ENCODE measurements at places on chromosomes 4 and X.

DNA sequence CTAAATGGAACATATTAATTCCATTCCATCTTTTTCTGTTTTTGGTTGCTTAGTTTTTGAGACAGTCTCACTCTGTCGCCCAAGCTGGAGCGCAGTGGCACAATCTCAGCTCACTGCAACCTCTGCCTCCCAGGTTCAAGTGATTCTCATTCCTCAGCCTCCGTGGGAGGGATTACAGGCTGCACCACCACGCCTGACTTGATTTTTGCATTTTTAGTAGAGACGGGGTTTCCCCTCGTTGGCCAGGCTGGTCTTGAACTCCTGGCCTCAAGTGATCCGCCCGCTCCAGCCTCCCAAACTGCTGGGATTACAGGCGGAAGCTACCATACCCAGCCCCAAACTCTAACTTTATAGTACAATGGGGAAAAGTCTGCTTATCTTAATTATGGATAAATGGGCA lies 11.2 kb downstream of the HNRNPD start:
- DNase-seq: no peak

DNA sequence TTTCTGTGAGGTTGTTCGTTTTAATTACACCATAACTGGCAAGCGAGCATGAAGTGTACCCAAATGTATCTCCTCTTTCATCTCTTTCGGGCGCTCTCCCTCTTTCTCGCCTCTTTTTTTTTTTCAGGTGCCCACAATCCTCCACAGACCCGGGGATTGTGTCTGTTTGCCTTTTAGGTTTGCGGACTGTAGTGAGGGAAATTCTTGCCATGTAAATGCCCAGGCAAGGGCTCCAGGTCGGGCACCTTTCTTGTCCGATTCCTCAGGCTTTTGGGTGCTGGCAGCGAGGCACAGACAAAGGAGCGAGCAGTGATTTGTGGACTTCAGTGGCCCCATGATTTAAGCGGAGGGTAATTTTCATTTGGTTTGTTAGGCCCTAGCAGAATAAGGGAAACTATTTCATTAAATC lies 1.1 kb upstream of the PHOX2B start:
- DNase-seq: no peak

GRCh38 chr4:53055716-53056403 lies 193.7 kb downstream of the RASL11B start:
- no peak for DNase-seq

- DNase-seq: no peak
These were observed 191.0 kb upstream of the EMCN start for GRCh38 chr4:100708776-100709175.

GRCh38 chr4:73817341-73817740 lies 19.1 kb upstream of the CXCL6 start:
- no peak for DNase-seq

DNA sequence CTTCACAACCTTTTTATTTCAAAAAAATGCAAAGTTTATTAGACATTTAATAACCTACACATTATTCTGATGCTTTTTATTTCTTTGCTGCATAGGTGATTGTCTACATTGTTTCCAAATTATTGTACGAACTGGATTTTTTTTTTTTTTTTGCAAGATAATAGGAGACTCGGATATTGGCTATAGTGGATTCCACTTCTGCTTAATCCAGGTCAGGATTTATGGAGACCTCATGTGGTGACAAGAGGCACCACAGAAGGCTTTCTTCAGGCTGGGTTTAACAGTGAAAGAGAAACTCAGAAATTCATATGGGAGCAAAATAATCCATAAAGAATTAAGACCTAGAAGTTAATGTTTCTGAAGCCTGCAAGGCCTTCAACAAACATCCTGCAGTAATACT lies 2.4 kb upstream of the SLIT2 start:
- no peak for DNase-seq

GRCh38 chrX:13298836-13299235 lies 21.0 kb downstream of the ATXN3L start:
- no peak for DNase-seq

GRCh38 chrX:7132335-7133049 lies 15.0 kb upstream of the STS start:
- DNase-seq: no peak

- DNase-seq: no peak
These were observed 26.7 kb upstream of the SORBS2 start for GRCh38 chr4:185838514-185839193.

- no peak for DNase-seq
These were observed 61.9 kb downstream of the HOPX start for GRCh38 chr4:56619160-56619559.

DNA sequence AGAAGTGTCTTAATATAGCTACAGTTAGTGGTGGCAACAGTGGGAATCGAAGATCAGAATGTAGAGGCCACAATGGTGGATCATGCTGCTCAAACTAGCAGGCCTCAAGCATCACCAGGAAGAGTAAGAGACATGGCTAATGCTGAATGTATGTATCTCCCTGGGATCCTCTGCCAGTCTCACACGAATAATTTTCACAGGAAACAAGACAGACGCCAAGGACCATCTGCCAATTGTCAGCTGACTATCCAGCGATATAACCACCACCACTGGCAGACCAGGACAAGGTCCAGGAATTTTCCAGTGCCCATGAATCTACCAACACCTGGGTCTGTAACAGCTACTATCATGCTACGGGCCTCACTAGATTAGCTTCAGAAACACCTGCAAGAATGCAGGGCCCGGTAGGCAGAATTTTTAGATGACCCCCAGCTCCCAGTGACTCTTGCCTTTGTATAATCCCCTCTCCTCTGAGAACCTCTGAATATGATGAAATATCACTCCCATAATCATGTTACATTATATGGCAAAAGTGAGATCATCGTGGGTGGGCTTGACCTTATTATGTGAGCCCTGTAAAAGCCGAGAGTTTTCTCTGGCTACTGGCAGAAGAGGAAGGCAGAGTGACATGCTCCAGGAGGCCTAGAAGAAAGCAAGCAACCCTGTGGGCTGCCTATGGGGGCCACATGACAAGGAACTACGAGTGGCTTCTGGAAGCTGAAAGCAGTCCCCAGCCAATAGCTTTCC lies 429.8 kb downstream of the BCOR start:
- no peak for DNase-seq

- DNase-seq: no peak
These were observed 36.9 kb upstream of the ADAD1 start for GRCh38 chr4:122341886-122342285.

DNA sequence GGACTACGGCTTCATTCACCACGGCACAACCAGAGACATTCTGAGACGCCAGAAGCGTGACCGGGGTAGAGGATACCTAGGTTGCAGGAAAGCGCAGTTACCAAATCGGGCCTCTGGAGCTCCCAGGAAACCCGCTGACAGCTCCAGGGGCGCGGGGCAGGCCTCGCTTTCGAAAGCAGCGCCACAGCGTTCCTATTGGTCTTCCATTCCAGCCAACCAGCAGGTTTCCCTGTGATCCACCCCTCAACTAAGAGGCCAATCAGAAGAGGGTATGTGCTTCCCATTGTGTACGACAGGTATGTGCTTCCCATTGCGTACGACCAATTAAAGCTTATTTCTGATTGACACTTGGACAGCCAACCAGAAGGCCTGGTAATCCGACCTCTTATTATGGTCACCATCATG lies 14.9 kb downstream of the SNX12 start:
- DNase-seq: no peak

DNA sequence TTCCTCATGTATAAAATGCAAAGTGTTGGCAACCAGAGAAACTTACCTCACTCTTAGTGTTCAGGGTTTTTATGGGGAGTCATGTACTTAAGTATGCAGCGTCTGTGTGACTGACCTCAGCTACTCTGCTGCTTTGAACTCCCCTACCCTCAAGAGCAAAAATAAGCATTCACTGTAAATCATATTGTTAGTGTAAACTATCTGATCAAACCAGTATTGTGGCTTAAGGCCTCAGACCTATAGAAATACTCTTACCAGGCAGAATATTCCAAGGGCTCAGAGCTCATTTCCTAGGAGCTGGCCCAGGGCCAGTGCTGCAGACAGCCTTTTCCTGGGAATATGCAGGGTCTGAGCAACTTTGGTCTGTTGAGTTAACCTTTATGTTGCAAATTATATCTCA lies 453.1 kb downstream of the CCSER1 start:
- no peak for DNase-seq

GRCh38 chr4:143246977-143247376 lies 62.3 kb downstream of the USP38 start:
- DNase-seq: no peak

DNA sequence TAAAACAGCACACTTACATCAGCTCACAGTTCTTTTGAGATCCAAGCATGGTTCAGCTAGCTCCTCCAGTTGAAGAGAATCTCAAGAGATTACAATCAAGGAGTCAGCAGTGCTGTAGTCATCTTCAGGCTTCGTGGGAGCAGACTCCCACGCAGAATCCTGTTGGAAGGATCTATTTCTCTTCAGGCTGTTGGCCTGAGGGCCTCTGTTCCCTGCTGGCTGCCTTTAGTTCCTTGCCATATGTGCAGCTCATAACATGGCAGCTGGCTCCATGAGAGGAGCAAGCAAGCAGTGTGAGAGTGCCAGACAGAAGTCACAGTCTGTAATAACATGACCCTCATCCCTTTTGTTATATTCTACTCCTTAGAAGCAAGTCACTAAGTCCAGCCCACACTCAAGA lies 168.6 kb downstream of the COX18 start:
- DNase-seq: no peak

DNA sequence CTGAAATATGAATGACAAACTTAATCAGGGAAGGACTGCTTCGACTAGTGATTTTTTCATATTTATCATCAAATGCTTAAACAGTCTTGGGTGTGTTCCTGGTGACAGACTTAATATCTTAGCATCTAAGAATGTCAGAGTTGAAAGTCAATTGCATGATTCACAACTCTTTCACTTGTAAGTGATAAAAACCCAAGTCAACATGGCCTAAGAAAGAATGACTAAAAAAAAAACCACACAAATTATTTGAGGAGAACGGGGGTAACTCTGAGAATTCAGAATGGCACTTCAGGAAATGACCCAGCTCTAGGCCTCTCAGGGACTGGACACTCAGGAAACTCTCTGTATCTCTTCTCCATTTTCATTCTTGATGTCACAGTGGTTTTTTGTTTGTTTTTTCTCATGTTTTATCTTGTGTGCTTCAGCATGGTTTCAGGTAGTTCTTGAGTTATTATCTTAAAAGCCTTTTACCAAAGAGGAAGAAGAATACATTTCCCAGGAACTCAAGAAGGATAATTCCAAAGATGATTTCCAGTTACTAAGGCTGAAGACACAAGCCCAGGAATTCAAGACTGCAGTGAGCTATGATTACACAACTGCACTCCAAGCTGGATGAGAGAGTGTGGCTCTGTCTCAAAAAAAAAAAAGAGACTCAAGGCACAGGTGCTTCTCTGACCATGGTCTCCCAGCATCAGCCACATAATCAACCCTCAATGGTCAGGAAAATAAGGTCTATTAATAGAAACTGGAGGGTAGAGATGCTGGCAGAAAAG lies 1697.8 kb upstream of the IGFBP7 start:
- no peak for DNase-seq

DNA sequence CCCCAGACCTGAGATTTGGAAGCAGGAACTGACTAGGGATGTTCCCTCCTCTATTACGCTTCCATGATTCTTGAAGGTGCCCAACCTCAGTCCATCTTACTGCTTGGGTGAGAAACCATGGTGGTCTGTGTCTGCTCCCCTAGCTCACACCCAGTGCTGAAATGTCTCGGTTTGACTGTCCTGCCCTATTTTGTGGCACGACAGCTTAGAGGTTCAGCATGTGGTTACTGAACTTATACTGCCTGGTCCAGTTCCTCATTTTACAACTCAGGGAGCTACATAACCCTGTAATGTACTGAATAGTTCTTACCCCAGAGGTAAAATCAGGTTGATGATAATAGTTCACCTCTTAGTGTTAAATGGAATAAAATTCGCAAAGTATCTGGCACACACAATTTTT lies 203.1 kb downstream of the RBM46 start:
- no peak for DNase-seq

DNA sequence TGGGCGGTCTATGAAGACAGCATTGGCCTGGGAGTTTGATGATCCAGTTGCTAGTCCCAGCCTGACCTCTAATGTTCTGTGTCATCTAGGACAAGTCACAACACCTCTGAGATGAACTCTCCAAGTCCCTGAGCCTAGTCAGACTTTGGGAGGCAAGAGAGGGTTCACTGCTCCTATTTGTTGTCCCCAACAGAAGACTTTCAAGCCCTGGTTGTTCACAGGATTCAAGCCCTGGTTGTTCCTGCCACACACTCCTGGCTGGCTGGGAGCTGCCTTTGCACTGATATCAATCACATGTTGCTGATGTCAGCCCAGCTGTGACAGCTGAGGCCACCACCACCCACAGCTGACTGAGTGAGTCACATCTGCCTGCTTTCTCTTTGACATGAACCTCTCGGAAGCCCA lies 253.2 kb upstream of the RASGEF1B start:
- no peak for DNase-seq

DNA sequence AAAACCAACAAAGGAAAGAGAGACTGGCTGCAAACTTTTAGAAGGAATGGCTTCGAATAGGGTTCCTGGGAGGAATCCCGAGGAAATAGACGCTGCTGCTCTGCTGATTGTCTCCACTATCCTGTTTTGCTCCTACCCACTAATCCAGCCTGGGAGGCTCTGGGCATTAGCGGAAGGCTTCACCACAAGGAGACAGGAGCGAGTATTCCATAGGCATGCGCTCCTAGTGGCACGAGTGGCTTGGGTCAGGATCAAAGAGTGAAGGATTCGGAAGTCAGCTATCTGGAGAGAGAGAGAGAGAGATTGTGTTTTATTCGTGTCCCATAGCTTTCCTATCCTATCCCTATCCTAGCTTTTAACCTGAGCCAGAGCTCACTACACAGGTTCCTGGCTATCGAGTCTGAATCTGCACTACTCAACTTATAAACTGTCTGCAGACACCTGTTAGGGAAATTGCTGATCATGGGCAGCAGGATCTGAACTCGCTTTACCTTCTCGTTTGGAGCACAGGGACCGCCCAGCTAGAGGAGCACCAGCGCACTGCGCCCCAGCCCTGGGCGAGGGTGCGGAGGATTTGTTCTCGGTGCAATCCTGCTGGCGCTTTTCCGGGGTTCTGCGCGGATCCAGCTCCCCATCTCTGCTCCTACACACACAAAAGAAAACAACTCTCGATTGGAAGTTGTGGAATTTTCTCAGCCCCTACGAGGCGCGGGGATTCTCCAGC lies 740 bp upstream of the NPY2R start:
- DNase-seq: no peak

- DNase-seq: no peak
These were observed 857 bp downstream of the SCML1 start for GRCh38 chrX:17737986-17738713.

- DNase-seq: no peak
These were observed 294.1 kb downstream of the STIM2 start for GRCh38 chr4:27154706-27155105.

GRCh38 chr4:7103607-7104365 lies 35.9 kb upstream of the GRPEL1 start:
- DNase-seq: no peak

- no peak for DNase-seq
These were observed 3.9 kb upstream of the FAM9C start for GRCh38 chrX:13048280-13048679.

- DNase-seq: no peak
These were observed 137.7 kb downstream of the C4orf33 start for GRCh38 chr4:129233691-129234090.
